Cardiac fibroblast (primary cell): ENCODE measurements at places on chromosomes 6 and 20.

DNA sequence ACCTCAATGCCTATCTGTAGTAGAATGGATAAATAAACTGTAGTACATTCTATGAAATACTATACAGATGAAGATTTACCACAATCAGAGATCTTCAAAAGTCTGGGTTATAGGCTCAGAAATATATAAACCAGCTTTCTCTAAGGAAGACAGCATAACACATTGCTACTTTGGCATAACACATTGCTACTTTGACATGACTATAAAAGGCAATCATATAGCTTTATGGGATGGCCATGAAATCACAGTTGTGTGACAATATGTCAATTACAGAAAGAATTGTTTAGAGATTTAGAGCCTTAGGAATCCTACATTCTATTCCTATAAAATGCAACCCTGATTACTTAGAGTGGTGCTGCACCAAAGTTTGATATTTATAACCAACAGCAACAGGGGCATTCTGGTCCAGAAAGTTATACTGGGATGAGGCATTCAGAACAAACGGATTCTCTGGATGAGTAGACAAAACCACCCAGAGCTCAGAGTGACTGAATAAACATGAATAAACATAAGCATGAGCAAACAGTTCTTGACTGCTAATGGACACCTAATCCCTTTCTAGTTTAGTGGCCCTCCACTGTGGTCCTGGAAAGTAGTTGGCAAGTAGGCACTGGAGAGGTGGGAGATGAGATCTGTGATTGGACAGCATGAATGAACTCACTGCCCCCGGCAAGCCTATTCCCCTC lies 12.0 kb downstream of the TTI1 start:
- DNase-seq: no peak

GRCh38 chr20:59996108-59996507 lies 37.9 kb downstream of the CDH26 start:
- no peak for DNase-seq

- DNase-seq: peak; percentile 69
These were observed 117.9 kb downstream of the JAG1 start for GRCh38 chr20:10555865-10556308.

- DNase-seq: peak; percentile 54
These were observed 391.1 kb upstream of the HSF2 start for GRCh38 chr6:122008101-122008999.

GRCh38 chr20:20603339-20603990 lies 109.0 kb downstream of the RALGAPA2 start:
- DNase-seq: no peak

DNA sequence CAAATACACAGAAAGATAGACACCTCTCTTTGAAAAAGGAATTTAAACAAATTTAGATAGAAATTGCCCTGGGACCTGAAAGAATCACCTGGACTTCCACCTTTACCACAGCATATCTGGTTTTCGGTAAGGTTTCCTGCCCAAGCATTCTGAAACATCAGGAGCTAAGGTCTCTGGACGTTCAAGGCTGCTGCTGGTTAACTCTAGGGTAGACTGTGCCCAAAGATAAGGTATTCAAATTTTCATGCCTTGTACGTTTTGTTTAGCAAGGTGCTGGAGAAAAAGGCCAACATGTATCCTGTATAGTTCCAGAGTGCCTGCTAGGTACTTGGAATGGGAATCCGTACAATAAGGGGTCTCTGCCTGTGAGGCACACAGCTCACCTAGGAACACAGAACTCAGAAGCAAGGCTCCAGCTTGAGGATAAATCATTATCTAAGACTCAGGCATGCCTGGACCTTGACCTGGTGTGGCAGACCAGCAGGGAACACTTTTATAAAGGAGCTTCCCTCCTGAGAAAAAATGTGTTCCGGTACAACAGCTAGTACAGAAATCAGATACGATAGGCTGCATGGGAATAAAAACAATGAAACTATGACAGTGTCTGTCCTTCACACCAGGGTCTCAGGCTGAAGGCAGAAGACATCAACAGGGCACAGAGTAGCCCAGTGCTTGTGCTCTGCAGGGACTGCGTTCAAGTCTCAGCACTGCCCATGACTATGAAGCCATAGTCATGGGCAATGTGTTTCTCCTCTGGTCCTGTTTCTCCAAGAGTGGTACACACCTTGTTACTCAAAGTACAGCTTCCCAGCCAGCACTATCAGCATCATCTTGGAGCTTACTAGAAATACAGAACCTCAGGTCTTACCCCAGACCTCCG lies 70.4 kb downstream of the METTL24 start:
- no peak for DNase-seq

DNA sequence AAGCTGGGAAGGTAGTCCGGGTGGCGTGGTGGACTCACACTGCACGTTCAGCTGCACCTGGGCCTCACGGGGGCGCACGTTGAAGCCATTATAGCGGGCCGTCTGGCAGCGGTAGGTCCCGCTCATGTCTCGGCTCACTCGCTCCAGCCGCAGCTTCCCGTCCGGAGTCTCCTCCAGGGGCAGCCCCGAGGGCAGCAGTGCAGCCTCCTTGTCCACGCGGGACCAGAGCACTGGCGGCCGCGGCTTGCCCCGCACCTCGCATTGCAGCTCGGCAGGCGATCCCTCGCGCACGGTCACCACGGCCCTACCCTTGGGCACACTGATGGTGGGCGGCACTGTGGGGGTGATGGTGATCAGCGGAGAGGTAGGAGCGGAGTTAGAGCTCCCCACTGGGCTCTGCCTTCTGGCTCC lies 47.6 kb downstream of the MDGA1 start:
- no peak for DNase-seq

DNA sequence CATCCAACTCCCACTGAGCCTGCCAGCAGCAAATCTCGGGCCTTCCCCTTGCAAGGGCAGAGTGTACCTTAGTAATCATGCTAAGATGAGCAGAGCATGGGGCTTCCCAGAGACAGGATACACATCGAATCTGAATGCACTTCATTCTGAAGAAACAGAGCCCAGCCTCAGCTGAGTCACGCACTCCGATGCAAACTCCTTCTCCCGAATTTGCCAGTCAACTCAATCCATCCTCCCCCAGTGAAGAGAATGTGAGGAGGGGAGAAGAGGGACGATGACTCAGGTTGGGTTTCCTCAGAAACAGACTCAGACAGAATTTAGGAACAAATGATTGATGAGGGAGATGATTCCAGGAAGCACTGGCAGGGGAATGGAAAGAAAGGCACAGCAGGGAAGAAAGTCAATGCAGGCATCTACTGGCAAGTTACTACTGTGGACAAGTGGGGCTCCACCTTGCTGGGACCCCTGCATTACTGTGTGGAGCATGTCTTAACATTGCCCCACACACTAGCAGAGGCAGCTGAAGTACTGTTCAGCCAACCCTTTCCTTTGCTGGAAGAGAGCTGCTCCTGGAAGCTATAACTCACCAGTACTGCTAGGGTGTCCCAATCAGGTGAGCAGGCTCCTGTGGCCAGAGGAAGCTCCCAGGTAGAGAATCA lies 251.6 kb downstream of the ADGB start:
- peak; percentile 63 for DNase-seq

- peak; percentile 68 for DNase-seq
These were observed 27.5 kb downstream of the EPB41L1 start for GRCh38 chr20:36181934-36182603.

DNA sequence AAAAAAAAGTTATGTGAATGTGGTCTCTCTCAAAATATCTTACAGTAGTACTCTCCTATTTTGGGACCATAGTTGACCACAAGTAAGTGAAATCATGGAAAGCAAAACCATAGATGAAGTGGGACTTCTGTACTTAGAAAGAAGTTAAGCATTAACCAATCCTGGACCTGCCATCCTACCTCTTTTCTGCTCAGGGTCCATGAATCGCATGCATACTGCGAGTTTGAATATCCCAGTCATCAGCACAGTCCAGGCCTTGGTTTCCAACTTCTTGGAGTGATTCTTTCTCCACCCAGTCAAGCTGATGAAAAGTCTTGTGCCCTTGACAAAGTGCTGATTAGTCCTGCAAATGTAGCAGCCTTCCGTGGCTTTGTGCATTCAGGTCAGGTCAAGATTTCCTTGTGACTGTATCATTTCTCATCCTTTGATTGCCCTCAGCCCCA lies 46.0 kb downstream of the RNF217 start:
- no peak for DNase-seq

DNA sequence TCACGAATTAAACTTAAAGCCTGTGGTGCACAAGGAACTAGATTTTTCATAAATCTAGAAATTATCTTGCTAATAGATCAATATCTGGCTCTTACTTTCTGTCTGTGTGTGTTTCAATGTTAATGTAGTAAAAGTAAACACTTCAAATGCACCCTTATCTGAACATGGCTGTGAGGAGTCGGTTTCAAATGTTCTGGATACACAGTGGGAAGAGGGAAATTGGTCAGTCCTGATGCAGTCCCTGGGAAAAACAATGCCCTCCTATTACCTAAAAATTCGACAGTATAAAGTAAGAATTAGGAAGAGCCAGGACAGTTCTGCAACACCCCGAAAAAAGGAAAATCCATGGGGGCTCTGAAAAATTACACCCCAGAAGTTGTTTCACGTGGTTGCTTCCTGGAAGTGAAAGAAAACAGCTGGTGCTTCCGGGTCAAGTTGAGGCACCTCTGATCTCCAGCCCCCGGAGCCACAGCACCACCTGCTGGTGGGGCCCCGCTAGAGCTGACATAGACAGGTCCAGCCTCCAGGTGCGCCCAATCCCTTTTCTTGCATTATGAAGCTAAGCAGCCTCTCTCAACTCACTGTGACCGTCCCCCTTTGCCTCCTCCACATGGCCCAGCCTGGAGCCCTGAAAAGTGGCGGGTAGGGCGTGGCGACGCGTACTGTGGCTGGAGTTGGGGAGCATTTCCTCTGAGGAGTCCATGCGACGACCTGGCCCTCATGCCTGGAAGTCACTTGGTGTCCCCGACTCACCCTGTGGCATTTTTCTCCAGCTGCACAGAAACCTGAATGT lies 8.3 kb downstream of the SEMG2 start:
- DNase-seq: peak; percentile 13

- peak; percentile 92 for DNase-seq
These were observed 28.7 kb downstream of the PTPRK start for GRCh38 chr6:128491610-128492206.

GRCh38 chr20:17969884-17970409 lies 1.1 kb downstream of the MGME1 start:
- DNase-seq: peak; percentile 80

DNA sequence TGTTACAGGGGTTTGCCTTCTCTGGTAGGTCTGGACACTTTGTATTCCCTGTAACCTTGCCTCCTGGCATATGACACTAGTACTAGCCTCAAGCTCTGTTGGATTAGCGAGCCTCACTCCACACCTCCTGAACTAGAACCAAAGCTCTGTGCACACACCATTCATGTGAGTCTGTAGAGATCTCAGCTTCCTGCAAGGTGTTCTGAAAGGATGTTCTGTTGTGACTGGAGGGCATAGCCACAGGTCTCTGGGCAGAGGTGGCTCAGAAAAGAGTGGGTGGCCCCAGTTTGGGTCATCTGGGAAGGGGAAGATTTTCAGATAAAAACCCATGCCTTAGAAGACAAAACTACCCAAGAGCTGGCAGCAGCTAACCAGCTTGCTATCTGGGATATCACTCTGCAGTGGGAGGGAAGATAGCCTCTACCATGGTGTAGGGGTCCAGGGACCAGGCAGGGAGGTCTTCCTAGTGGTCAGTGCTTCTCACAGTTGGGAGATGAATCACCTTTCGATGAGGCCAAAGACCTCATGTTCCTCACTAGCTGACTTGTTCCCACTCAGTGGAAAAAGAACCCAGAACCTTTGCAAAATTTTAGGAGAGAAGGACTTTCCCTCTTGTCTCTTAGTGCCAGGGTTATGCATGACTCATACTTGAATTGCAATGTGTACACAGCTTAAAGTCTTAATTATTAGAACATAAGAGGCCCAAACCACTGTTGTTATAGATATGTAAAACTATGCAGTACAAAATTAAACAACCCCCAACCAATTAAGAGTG lies 41.4 kb downstream of the HLA-F start:
- no peak for DNase-seq

- peak; percentile 65 for DNase-seq
These were observed 2.4 kb downstream of the MARCKS start for GRCh38 chr6:113859349-113860180.

DNA sequence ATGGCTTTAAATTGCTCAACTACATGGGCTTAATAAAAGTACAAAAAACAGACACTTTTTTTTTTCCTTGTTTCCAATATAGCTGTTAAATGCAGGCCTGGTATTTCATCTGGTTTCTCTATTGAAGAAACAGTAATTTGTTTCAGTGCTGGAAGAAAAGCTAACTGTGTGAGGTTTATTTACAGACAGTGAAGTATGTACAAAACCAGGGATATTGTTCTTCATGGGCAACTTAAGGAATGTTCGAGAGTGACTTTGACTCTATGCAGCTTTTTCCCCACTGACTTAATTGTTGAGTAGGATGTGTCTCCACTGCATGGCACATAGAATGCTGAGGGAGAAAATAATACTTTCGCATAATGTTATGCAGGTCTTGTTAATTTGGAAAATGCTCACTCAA lies 31.0 kb upstream of the PRL start:
- no peak for DNase-seq

DNA sequence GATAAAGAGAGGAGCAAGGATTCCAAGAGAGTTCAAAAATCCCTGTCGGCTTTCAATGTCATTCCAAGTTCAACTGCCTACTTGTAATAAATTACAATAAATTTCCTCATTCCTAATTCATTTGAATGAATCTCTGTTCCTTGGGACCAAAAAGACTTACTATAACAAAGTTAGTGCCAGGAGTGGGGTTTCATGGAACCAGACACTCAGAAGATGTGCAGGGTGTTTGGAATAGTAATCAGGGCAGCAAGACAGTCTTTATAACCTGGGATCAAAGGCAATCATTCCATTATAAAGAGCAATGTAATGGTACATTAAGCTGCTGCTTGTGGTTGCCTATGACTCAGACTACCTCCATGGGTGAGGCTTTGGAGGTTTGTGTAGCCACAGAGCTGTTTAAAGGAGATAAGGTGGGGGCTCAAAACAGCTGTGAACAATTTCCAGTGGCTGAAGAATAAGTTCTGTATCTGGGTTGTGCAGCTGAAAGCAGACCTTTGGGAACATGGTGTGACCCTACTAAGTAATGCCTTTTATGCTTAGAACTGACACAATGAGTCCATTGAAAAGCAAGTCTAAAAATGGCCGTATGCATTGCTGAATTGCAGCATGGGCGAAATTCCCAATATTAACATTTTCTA lies 159.9 kb downstream of the LINC00237 start:
- no peak for DNase-seq

GRCh38 chr6:168275168-168275567 lies 44.4 kb downstream of the DACT2 start:
- DNase-seq: no peak

DNA sequence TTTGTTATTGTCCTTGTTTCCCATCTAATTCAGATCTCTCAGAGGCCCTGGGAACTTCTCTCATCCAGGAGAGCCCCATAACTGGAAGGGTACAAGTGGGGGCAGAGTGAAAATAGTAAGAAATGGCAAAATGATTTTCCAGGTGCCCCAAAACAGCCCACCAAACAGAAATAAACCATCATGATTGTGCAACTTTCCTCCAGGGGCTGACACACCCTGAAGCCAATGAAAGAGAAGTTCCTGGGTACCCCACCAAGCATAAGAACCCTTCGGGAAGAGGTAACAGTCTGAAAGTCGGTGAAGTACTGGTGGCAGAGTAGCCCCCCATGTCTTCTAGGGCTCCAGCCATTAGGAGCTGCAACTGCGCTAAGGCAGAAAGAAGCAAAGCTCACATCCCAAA lies 282.0 kb downstream of the PTPRT start:
- no peak for DNase-seq

- DNase-seq: peak; percentile 77
These were observed 45.9 kb upstream of the PXDC1 start for GRCh38 chr6:3797231-3798054.
